ENCODE measurements at places on chromosomes 2 and 18.

DNA sequence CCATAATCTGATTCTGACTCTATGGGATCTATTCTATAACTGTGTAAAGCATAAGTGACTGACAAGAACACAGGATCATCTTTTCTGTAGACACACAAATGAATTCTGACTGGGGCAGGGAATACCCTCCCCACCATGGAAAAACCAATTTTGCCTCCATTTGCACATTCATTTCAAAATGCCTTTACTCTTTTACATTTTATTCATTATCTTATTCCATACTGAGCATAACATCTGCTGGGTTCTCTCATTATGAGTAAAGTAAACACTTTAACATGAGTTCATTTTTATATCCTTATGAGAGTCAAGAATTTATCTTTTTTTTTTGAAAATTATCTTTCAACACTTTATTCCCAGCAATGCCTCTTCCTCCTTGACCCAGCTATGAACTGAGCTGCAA lies 163.5 kb downstream of the RNF152 start:
- no peak for DNase-seq

GRCh38 chr18:46546111-46546640 lies 110.8 kb downstream of the LOXHD1 start:
- DNase-seq: no peak

GRCh38 chr2:49933711-49934110 lies 779.4 kb upstream of the FSHR start:
- DNase-seq: no peak

DNA sequence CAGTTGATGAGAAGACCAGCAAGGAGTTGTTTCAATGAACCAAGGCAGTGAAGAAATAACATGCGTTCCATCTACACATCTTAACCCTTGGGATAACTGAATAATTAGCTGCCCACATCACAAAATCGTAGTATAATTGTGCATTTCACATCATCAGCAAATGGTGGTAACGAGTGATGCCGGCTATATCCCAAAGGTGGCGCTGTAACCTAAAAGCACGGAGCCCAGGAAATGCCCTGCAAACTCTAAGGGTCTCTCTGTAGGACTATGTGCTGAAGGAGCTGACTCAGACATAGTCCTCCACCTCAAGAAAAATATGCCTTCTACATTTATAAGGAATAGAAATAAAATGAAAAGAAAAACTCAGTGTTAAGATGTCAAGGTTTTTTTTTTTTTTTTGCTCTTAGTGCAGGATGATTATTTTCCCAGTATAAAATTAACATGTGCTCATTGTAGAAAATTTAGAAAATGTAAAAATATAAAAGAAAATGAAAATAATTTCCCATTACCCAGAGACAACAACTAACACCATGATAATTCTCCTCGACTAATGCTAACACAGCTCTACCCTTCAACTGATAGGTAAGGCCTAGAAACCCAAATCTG lies 23.1 kb upstream of the DSG3 start:
- DNase-seq: peak; percentile 51

DNA sequence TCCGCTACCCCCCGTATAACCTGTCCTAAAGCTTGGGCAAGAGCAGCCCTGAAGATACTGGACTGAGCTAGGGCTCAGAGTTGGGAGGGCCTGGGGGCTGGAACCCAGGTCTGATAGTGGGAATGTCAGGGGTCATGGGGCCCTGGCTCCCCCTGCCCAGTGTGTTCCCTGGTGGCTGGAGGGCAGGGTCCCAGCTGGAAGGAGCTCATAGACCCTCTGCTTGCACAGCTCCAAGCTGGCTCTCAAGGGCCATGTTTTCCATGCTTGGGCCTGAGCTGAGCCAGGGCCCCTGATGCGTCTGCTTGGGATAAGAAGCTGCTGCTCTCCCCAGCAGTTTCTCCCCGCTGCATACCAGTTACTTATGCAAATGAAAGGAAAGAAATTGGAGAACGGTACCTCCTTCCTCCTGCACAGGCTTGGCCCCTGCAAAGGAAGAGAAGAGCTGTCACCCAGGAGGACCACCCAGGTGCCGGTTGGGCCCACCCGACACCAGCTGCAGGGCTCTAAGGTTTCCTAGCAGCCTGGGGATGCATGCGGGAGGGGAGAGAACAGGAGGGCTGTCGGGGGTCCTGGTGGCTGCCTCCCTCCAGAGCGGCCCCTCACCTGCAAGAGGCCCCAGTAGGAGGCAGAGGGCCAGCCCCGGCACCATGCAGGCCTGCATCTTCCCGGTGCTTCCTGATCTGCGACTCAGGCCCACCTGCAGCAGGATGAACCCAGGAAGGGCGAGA lies 628 bp downstream of the OTOS start:
- no peak for DNase-seq

DNA sequence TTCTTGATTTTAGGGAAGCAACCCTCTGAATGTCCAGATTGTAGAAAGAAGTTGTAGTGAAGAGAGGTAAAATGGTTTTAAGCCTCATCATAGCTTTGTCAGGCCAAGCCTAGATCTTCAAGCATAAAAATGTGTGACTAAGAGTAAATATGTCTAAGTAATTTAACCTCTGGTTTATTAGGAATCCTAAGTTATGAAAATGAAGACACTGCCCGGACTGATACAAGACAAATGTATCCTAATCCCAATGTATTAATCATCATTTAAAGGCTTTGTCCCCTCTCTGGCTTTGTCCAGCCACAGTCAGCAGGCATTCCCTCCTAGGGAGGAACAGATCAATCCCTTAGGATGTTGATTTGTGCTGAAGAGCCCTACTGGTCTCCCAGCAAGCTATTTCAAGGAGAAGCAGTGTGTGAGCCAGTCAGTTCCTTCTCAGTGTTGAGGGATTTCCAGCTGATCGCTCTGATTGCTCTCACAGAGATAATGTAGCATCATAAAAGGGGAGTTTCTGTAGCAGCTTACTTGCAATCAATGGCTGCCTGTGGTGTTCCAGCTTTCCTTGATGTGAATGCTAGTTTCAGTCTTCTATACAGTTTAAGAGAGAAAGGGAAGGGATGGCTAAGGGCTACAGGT lies 796.1 kb downstream of the EPHA4 start:
- no peak for DNase-seq

DNA sequence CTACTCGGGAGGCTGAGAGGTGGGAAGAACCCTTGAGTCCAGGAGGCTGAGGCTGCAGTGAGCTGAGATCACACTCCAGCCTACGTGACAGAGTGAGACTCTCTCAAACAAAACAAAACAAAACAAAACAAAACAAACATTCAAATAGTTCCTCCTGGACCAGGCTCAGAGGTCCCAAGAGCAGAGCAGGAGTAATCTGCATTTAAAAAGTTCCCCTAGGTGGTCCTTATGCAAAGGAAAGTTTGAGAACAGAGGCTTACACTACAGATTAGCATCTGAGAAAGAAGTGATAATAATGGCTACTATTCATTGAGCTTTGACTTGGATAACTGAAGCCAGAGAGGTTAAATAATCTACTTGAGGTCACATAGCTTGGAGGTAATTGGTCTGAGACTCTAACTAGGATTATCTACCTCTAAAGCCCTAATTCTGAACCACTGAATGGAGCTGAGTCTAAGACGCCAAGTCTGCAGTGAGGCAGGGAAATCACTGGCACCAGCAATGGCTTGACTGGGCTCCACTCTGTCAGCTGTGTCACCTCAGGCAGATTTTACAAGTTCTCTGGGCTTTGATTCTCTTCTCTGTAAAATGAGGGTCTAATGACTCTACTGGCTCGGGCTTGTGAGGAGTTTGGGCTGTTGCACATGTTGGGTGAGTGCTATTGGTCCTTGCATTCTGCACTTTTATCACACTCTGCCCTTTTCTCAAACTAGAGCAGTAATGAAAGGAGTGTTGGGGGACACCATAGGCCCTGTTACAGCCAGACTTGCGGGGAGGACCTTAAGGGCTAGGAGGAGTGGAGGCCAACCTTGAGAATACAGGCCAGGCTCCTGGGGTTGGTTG lies 29.2 kb upstream of the DLX2 start:
- no peak for DNase-seq

- DNase-seq: no peak
Observed at GRCh38 chr2:106851087-106851874, 34.7 kb downstream of the ST6GAL2 start.

DNA sequence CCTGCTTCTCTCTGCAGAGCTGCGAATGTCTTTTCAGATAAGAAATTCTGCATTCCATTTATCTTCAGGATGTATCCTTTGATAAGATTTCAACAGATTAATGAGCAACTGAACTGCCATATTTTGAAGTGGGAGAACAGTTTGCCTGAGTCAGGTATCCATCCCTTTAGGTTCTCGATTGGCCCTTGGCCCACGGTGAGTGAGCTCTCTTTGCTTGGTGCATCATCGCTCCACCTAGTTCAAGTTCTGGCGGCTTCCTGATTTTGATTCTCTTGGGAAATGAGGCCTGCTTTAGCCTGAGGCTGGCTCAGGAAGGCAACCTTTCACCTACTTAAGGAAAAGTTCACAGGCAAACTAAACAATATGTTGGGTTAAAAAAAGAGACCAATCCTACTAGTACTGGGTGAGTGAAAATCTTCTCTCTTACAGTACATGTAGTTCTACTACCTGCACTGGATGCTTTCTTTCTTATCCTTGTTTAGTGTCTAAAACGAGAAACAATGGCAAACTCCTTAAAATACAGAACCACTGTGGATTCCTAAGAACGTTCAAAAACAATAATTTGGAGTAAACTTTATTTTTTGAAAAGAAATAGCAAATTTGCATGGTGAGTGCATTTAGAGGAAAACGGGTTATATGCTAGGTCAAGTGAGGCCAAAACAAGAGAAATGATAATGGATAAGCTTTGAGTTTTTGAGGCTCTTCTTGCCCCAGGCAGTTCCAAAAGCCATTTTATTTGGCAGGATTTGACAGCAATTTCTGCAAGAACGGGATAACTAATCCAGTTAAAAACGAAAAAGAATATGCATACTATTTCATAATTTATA lies 837 bp upstream of the ACSL3 start:
- DNase-seq: no peak

DNA sequence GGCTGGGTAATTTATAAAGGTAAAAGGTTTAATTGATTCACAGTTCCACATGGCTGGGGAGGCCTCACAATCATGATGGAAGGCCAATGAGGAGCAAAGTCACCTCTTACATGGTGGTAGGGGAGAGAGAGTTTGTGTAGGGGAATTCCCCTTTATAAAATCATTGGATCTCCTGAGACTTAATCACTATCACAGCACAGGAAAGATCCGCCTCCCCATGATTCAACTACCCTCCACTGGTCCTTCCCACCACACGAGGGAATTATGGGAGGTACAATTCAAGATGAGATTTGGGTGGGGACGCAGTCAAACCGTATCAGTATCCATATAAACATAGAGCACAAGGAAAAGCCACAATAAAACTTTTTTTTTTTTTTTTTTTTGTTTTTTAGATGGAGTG lies 172.6 kb upstream of the PIEZO2 start:
- no peak for DNase-seq

GRCh38 chr2:78585871-78586270 lies 439.6 kb upstream of the REG3G start:
- no peak for DNase-seq

- DNase-seq: peak; percentile 32
Observed at GRCh38 chr18:35376393-35376741, 770 bp downstream of the ZNF396 start.

DNA sequence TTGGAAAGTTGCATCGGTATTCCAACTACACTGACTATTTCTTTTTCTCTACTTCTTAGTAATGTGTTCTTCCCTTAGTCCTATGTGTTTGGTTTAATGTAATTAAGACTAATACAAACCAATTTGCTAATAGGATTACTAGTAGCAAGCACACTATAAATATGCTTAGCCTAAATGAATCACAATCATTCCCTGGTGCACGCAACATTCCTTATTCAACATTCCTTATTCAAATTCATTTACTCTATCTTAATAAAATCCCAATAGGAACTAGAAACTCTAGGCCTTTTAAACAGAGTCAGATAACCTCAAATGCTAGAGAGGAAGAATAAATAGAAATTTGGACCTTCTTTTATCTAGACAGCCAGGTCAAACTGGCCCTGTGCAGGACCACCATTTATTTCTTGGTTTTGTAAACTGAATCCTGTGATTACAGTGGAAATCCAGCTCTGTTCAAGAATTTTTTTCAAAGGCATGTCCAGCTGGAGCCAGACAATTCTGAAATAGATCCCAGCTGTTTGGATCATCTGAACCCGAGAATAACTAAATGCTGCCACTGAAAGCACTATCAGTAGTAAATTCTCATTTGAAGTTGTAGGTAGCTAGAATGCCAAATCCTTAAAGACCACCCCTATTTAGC lies 103.1 kb downstream of the PPP1R1C start:
- DNase-seq: no peak

GRCh38 chr18:2982452-2983269 lies 30.3 kb downstream of the LPIN2 start:
- DNase-seq: peak; percentile 56

GRCh38 chr2:190535121-190535439 lies 558 bp upstream of the NEMP2 start:
- DNase-seq: no peak

- DNase-seq: no peak
Observed at GRCh38 chr18:49016648-49017539, 66.1 kb upstream of the SMAD7 start.

- DNase-seq: no peak
Observed at GRCh38 chr2:7111626-7112025, 194.4 kb downstream of the RNF144A start.

DNA sequence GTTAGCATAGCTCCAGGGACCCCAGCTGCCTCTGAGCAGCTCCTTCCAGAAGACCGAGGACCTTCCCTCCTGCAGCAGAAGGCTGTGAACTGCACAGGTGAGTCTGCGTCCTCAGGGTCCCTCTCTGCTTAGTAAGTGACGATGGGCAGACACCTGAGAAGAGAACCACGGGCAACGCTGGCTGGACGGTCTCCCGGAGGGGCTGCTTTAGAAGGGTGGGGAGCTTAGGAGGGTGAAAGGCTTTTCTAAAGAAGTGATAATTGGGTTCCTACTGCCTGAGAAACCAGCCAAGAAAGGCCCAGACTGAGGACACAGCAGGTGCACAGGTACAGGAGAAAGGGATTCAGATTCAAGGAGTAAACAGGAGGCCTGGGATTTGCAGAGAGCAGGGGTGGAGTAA lies 276.6 kb upstream of the PXDN start:
- no peak for DNase-seq

DNA sequence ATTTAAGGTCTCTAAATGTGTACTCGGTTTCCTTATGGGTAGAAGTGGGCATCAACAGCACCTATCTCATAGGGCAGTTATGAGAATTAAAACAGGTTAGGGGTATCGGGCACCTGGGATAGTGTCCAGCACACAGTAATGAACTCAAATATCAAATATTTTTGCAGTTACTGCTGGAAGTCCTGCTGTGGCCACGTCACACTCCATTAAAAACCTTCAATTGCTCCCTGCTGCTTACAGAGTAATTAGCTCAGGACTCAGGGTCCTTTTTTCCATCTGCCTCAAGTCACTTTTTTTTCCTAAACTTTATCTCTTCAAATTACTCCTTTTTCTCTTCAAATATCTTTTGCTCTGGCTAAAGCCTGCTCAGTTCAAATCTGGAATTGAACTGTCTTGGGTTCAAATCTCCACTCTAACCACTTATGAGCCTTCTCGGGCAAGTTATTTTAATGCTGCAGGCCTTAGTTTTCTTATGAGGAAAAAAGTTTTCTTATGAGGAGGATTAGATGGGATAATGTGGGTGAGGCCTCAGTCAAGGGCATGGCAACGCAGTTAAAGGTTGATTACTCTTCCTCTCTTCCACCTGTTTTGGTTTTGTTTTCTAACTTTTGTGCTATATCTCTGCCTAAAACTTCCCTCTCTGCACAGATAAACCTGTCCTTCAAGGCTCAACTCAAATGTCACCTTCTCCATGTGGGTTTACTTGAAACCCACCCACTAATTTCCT lies 36.6 kb downstream of the SPRED2 start:
- DNase-seq: no peak

Measured in activated CD4-positive, alpha-beta T cell treated with anti-CD3 and anti-CD28 coated beads for 36 hours (primary cell).